Activated CD8-positive, alpha-beta T cell treated with anti-CD3 and anti-CD28 coated beads for 36 hours (primary cell): ENCODE measurements at places on chromosomes 2 and 18. TPM values are rescaled to one million over a fixed set of nuclear protein-coding genes. Genes with fewer than 3 reads are reported as not detected.
A peak's percentile ranks its signal among the peaks of the same experiment; 100 is the strongest.

GRCh38 chr2:23592061-23592685 lies 207.2 kb downstream of the KLHL29 start:
- DNase-seq = no peak

DNA sequence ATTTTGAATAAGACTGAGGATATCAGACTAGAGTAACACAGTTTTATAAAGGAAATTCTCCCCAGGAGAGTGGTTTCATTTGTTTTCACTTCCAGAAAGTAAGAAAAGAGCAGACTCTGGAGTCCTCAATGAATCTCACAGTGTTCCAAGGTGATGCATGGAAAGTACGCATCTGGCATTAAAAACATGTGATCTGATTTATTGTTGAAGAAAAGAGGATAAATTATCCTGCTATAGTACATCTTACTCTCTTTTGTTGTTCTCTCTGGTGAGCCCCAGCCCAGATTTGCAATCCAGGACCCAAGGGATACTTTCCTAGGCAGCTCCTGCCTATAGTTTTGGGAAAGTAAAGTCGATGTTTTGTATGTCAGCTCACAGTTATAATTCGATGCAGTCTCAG lies 285.9 kb downstream of the CTNNA2 start:
- no peak for DNase-seq

DNA sequence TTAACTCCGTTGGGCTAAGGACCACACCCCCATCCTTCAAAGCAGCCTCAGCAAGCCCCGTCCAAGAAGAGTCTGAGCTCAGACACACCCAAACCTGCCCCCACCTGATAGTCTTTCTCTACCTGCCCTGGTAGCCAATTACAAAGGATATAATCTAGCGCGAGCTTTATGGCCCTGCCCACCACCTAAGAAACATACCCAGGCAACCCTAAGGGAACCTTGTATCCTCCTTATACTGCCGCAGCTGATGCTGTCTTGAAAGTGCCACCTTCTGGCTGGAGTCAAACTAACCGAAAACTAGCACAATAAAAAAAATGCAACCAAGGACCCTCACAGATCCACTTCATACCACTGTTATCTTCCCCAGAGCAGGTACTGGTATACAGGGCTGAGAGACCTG lies 628.3 kb upstream of the REG3G start:
- no peak for DNase-seq

DNA sequence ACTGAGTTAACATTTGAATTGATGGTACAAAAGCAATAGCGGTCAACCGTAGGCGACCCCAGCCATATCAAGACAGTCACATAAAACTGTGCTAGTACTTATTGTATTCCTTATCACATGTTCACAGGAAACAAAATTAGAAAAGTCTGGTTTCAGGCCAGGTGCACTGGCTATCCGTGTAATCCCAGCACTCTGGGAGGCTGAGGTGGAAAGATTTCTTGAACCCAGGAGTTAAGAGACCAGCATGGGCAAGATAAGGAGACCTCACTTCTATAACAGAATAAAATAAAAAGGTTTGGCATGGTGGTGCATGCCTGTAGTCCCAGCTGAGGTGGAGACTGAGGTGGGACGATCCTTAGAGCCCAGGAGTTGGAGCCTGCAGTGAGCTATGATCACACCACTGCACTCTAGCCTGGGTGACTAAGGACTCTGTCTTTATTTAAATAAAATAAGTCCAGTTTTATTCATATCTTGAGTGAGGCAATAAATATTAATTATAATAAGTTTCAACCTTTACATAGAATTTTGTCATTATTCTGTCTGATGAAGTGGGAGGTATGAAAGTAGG lies 84.1 kb upstream of the RGPD4 start:
- DNase-seq = no peak

DNA sequence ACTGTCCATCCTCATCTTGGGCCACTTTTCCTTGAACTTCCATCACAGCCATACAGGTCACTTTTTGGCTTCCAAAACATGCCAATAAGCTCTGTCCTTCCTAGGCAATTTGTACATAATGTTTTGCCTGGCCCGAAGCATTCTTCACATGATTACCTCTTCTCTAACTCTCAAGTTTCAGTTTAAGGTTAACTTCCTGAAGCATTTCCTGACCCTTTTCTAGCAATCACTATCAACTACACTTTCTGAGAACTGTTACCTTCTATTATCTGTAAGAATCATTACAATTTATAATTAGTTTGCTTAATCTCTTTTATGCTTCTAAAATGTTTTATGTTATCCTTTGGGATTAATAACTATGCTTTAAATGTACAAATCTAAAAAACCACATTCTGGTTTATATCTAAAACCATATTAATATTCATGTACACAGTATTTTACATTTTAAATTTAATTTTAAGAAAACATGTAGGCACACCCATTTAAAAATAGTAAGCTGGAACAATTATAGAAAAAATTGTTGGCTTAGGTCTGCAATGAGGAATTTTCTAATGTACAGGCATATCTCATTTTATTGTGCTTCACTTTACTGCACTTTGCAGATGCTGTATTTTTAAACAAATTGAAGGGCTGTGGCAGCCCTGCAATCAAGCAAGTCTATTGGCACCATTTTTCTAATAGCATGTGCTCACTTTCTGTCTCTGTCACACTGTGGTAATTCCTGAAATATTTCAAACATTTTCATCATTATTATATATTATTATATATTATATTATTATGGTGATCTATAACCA lies 76.4 kb downstream of the C2orf74 start:
- no peak for DNase-seq

GRCh38 chr2:25926984-25927756 lies 48.9 kb upstream of the ASXL2 start:
- peak; percentile 20 for DNase-seq

GRCh38 chr18:11849841-11850634 lies 1.2 kb upstream of the CHMP1B start:
- DNase-seq = peak; percentile 64

GRCh38 chr2:156332284-156332533 lies 312 bp downstream of the NR4A2 start:
- DNase-seq = no peak

DNA sequence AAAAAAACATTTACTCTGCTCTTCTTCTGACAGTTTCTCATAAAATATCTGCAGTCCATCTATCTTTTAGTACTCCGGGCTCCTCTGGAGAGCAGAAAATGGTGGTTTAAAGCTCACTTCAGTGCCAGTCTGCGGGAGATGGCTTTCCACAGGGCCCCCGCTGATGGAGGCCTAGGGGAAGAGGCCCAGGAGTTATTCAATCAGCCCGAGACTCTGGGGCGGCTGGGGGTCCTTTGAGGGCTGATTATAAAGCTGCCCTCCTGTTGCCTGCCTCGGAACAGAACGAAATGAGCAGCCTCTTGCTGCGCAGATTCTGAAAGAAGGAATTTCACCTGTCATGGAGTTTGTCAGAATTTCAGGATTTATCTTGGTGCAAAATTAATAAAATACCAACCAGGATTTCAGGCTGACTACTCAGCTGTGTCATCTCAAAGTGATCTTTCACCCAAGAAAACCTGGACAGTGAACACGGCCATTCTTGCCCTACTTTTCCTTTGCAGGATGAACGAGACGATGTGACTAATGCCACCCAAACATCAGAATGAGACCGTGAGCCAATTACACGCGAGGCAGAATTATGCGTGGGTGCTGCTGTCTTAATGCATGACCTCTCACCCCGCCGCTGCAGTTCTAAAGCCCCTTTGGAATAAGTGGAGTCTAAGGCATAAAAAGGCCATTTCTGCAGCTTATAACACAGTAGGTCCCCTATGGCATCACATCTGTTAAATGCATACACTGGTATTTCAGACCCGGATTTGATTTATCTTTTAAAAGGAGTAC lies 273.8 kb downstream of the ZNF521 start:
- DNase-seq = no peak

GRCh38 chr2:181686576-181687185 lies 6.4 kb upstream of the NEUROD1 start:
- no peak for DNase-seq

DNA sequence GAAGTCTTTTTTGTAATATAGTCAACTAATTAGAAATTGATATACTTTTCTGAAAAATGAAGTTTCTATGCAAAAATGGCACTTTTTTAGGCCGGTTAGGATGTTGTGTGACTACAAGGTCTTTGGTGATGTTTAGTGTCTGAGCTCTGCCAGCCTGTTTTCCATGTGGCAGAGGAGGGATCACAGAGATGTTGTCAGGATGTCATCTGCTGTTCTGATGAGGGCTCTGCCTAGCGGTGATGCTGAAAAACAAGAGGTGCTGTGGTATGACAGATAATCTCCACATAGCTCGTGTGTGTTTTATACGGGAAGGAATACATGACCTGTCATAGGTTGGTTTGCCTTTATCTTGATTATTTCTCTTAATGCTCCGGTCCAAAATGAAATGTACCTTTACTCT lies 12.0 kb upstream of the IAH1 start:
- DNase-seq = no peak

- no peak for DNase-seq
Measured at GRCh38 chr18:42929857-42930256, 185.6 kb downstream of the RIT2 start.

DNA sequence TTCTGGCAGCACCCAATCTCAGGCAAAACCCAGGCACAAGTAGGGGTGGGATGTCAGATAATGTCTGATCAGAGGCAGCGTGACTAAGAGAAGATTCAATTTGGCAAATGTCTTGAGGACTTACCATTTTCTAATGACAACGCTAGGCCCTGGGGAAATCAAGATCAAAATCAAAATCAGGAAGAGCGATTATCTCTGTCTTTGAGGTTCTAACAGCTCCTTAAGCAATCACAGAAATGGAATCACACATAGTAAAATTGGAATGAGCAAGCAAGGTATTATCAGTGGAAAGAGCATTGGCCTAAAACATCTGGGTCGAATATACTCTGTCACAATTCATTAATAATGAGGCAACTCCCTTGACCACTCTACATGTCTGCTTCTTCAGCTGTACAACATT lies 8.6 kb upstream of the SERPINB2 start:
- DNase-seq = no peak

DNA sequence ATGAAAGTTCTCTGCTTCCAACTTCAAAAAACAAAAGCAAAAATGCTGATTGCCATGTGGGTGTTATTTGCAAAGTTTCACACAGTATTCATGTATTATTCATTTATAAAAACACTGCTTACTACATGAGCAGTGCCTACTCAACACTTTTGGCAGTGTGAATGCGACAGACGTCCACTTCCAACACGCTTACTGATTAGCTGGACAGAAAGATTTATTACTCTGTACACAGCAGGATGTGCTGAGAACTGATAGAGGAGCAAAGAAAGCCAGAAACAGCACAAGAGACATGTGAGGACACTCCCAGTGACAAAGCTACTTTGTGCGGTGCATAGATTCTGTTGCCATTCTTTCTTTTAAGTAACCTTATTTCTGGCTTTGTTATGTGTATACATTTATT lies 258.8 kb downstream of the DLGAP1 start:
- no peak for DNase-seq

DNA sequence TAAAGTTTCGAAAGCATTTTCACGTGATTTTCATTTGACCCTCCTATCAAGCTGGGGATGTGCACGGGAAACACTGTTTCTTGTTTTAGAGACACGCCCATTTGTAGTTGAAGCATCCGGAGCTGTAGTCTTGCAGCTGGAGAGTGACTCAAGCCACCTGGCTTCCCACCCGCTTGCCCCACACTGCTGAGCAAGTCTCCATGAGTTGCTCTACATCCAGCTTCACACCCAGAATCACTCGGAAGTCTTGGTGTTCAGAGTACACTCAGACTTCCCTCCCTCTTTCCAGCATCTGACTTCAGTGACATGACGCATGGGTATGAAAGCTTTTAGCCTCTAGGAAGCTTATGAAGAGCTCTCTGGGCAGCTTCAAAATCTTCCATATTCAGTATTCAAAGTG lies 262.4 kb downstream of the NBAS start:
- DNase-seq = peak; percentile 12

DNA sequence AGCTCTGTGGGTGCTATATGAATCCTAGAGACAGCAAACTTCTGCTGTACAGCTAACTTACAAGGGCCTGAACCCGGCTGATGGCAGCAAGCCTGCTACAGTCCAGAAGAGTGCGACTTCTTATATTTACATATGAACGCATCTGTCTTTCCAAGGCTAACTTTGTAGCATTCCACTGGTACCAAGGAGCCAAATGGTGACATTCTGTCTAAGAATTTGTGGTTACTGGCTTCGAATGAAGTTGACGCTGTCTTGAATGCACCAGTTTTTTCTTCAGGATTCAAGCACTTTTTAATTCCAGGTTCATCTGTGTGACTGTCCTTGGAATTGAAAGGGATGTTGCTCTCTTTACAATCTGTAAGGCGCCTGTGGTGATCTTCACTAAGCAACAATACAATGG lies 42.4 kb downstream of the THUMPD2 start:
- no peak for DNase-seq

- DNase-seq = no peak
Measured at GRCh38 chr2:234863043-234863934, 88.5 kb upstream of the SH3BP4 start.

TCF23 gene
- total RNA-seq = not detected

RBM43 gene
- total RNA-seq = 3.5 TPM

RIT2 gene
- total RNA-seq = not detected

DNAJC5G gene
- not detected for total RNA-seq

LYG1 gene
- total RNA-seq = 0.81 TPM

ACTG2 gene
- 0.27 TPM for total RNA-seq

LRRTM4 gene
- total RNA-seq = not detected

SP140L gene
- 43.8 TPM for total RNA-seq

PRKD3 gene
- total RNA-seq = 23.8 TPM
